ENCODE measurements at places on chromosomes 16 and 17.

GRCh38 chr17:72430611-72431432 lies 310.0 kb downstream of the SOX9 start:
- DNase-seq: no peak

DNA sequence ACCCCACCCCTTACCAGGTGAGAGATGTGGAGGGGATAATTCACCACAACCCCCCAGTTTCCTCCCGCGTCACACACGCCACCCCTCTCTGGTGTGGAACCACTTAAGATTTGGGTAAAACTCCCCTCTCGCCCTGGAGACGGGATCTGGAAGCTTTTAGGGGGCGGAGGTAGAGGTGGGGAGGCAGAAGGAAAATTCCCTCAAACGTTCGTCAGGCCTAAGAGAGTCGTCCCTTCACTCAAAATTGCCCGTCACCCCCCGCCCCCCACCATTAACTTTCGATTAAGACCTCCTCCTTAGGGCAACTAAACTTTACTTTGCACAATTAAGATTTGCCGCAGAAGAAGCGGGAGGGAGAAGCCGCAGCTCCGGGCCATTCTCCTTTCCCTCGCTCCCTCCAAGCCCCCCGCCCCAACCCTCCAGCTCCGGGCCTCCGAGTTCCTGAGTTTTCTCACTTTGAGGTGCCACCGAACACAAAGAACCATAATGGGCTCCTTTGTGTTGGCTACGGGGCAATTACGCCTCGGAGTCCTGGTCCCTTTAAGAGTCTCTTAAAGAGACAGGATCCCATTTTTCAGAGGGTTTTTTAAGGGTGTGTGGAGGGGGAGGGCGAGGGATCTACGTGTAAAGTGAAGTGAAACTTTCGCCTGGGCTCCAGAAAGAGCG lies 985 bp upstream of the FZD2 start:
- DNase-seq: peak; percentile 96

DNA sequence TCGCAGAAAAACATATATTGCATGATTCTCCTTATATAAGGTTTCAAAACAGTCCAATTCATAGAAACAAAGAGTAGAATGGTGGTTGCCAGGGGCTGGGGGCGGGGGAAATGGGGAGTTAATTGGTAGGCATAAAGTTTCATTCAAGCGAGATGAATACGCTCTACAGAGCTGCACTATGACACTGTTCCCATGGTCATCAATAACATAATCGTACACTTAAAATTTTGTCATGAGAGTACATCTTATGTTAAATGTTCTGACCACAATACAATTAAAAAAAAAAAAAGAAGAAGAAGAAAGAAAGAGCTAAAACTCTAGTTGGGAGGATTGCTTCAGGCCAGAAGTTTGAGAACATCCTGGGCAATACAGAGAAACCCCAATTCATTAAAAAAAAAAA lies 5.1 kb downstream of the PIP4K2B start:
- no peak for DNase-seq

DNA sequence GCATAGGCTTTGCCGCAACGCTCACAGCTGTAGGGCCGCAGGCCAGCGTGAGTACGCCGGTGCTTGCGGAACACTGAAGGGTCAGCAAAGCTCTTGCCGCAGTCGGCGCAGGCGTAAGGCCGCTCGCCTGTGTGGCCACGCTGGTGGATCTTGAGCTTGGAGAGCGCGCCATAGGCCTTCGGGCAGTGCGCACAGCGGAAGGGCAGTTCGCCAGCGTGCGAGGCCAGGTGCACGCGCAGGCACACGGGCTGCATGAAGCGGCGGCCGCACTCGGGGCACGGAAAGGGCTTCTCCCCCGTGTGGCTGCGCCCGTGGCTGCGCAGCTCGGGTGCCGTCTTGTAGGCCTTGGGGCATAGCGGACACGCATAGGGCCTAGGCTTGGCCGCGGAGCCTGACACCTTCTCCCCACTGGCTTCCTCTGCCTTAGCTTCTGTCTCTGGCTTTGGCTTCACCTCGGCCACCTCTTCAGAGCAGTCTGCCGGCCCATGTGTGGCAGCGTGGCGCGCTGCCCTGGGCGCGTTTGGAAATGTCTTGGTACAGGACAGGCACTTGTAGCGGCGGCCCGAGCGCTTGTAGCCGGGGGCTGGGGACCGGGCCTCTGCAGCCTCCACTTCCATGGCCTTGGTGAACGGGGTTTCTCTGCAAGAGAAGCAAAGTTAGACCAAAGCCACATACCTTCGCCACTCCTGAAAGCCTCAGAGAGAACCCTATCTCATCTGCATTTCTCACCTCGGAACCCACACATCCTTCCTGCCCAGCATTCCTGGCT lies 10.0 kb downstream of the ZNF668 start:
- DNase-seq: no peak

GRCh38 chr17:5238333-5238732 lies 3.7 kb upstream of the SCIMP start:
- no peak for DNase-seq

DNA sequence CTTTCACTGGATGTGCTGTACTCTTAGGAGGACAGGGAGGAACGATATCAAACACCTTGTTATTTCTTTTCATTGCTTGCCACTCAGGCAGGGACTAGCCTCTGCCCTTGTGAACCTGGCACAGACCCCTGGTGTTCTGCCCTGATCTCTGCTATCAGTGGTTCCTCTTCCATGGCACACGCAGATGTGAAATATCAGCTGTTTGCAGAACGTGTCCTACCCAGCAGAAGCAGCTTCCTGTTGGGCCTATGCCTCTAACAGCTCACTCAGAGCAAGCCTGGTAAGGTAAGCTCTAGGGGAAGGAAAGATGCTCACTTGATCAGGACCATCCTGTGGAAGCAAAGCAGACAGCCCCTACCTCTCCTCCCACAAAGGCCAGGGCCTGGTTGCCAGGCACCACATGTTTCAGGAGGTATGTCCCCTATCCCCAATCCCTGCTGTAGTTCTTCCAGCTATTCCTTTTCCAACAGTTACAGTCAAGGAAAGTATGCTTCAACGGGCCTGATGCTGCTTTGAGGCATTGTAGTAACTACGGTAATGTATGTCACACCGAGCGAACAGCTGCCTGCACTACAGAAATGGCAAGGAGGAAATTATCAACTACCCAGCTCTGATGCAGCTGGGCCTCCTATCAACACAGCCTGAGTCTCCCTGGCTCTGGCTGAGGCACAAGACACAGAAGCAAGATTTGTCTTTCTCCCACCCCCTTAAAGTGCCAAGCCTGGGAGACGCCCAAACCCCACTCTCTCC lies 41.3 kb upstream of the GFOD2 start:
- DNase-seq: no peak

DNA sequence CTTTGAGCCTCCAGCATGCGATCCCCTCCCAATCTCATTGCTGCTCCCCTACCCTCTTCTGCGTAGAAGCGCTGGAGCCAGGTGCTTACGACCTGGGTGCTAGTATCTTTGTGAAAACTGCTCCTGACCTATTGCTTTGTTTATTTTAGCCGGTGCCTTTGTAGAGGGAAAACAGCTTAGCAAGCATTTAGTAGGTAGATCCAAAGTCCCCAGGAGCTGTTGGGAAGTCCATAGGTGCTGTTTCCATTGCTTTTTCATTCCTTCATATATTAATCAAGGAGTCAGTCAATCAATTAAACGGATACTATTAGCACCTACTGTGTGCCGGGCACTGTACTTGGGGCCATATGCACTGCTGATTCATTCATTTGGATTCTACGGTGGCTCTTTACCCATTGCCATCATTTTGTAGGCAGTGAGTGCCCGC lies 497.6 kb downstream of the WWOX start:
- no peak for DNase-seq

DNA sequence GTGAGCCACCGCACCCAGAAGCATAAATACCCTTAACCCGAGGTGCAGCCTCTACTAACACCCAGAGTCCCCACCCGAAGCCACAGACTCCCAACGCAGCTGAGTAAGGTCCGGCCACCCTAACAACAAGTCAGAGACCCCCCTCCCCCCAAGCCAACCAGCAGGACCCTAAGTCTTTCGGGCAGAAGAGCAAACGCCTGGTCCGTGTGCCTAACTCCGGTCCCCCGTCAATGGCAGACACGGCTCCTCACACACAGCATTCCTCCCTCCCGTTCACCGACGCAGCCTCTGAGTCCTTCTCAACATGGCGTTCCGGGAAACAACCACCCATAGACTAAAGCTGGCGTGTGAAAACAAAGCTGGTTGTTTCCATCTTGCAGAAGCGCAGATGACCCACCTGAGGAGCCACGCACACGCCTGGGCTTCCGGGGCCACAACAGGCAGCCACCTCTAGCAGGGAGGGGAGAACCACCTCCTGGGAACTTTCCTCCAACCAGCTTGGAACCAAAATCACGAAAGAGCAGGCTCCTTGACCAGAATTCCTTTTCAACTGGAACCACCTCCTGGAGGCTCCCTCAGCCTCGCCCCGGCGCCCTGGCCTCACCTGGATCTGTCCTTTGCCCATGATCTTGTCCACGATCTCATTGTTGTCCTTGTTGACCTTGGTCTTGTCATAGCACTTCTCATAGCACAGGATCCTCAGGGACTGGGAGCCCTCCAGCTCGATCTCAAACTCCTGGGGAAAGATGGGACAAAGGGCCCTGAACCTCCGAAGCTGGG lies 52.7 kb downstream of the TIMM22 start:
- DNase-seq: no peak

DNA sequence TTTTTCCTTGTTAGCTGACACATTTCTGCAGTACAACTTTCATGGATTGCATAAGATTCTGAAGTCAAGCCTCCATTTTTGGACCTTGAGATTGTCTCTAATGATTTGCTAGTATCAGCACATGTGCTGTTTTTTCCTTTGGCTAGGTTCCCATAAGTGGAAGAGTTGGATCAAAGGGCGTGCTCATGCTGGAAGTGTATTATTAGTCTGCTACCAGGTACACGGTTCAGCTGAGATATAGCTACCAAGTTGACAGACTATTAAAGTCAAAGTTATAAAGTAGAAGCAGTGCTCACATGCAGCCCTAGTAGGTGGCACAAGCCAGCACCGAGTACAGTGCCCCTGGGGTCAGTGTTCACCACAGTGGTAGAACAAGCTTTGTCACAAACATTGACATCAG lies 3.2 kb downstream of the FAHD1 start:
- DNase-seq: no peak

All from neuronal stem cell (in vitro differentiated cells).